ENCODE measurements at places on chromosomes 13 and 19.

- no peak for DNase-seq
Observed at GRCh38 chr19:46347985-46348384, 1.1 kb downstream of the PPP5C start.

- no peak for DNase-seq
Observed at GRCh38 chr19:42166316-42166715, 34.1 kb upstream of the POU2F2 start.

DNA sequence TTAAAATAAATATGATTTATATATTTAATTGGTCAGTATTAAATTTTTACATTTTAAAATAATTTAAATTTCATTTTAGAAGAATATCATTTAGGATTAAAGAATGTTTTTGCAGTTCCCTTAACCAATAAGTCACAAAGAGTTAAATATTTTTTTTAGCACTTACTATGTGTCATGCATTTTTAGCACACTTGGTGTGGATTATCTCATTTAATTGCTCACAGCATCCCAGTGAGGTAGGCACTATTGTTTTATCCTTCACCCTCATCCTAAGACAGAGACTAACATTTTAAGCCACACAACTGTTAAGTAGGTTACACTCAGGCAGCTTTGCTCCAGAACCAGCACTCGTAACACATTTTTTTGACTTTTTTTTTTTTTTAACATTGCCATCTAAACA lies 78.2 kb downstream of the URI1 start:
- DNase-seq: no peak

- no peak for DNase-seq
Observed at GRCh38 chr13:97423300-97424045, 10.5 kb upstream of the RAP2A start.

- no peak for DNase-seq
Observed at GRCh38 chr19:7304200-7304599, 10.0 kb upstream of the INSR start.

- no peak for DNase-seq
Observed at GRCh38 chr19:38793671-38794070, 4.7 kb downstream of the LGALS7B start.

DNA sequence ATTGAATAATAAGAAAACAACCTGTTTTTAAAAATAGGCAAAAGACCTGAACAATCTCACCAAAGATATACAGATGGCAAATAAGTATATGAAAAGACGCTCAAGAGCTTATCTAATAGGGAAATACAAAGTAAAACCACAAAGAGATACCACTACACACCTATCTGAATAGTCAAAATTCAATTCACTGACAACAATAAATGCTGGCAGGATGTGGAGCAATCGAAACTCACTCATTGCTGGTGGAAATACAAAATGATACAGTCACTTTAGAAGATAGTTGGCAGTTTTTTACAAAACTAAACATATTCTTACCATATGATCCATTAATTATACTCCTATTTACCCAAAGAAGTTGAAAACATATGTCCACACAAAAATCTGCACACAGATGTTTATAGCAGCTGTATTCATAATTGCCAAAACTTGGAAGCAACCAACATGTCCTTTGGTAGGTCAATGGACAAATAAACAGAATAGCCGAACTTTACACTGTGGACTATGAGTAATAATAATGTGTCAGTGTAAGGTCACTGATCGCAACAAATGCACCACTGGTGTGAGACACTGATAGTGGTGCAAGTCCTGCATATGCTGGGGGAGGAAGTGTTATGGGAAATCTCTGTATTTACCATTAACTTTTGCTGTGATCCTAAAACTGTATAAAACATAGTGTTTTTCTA lies 20.8 kb downstream of the ZC3H13 start:
- no peak for DNase-seq

DNA sequence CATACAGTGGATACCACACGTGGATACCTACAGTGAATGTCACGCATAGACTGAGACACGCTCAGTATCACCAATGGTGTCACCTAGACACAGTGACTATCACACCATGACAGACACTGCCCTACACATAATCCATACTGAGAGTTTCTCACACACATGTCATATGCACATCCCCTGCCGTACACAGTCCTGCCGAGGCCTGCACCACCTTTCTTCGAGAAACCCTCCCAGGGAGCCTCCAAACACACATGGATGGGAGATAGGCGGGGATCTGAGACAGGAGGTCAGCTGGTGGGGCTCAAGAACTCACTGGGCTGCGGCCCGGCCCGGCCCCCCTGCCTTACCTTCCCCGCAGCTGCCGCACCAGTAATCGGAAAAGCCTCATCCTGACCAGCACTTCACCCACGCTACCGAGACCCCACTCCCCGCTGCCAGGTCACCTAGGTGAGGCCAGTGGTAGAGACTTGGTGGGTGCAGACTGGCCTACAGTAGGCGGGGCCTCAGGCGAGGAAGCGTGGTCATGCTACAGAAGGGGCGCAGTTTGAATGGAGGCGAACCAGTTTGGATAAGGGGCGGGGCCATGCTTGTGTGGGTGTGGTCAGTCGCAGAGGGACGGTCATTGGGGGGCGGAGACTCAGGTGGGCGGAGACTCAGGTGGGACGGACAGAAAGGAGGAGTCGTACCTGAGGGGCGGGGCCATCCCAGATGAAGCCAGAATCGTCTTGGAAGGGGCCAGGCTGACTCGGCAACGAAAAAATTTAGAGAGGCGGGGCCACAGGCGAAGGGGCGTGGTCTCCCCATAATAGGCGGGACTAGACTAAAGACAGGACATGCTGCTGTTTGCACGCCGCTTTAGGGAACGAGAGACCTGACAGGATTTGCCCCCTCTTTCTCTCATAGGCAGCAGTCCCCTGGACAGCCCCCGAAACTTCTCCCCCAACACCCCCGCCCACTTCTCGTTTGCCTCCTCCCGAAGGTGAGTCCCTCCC lies 2.1 kb downstream of the MAST1 start:
- peak; percentile 23 for DNase-seq

DNA sequence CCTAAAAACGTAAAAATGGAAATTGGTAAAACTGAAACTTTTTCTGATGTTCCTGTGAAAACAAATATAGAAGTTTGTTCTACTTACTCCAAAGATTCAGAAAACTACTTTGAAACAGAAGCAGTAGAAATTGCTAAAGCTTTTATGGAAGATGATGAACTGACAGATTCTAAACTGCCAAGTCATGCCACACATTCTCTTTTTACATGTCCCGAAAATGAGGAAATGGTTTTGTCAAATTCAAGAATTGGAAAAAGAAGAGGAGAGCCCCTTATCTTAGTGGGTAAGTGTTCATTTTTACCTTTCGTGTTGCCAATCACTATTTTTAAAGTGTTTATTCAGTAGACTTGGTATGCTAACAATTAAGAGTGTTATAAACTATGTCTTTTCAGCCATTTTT lies 25.6 kb downstream of the BRCA2 start:
- no peak for DNase-seq

DNA sequence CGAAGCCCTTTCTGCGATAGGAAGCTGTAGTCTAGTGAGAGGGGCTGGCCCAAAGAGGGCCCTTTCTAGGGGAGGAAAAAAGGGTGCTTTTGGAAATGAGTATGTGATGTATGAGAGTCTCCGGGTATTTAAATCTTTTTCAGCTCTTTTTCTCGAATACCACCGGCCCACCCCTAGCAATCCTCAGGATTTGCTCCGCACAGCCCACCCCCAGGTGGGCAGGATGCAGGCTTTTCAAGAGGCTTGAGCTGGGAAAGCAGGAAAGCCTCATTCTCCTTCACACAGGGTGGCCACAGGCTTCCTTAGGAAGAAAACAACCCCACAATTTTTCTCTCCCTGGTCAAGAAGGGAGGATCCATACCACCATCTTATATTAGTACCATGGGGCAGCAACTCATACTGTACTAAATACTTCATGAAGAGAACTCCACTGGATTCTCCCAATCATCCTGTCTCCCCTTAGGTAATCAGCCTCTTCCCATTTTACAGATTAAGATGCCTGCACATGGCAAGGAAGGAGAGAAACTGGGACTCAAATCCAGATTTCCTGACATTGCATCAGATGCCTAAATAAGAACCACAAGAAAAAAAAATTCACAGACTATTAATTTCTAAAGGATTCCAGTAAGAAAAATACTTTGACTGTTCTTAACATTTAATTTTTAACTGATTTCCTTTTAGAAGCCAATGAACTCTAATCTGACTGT lies 84.4 kb downstream of the STK24 start:
- no peak for DNase-seq

- DNase-seq: no peak
Observed at GRCh38 chr13:66655847-66656454, 574.2 kb downstream of the PCDH9 start.

- no peak for DNase-seq
Observed at GRCh38 chr13:21344662-21345176, 114.4 kb downstream of the ZDHHC20 start.

DNA sequence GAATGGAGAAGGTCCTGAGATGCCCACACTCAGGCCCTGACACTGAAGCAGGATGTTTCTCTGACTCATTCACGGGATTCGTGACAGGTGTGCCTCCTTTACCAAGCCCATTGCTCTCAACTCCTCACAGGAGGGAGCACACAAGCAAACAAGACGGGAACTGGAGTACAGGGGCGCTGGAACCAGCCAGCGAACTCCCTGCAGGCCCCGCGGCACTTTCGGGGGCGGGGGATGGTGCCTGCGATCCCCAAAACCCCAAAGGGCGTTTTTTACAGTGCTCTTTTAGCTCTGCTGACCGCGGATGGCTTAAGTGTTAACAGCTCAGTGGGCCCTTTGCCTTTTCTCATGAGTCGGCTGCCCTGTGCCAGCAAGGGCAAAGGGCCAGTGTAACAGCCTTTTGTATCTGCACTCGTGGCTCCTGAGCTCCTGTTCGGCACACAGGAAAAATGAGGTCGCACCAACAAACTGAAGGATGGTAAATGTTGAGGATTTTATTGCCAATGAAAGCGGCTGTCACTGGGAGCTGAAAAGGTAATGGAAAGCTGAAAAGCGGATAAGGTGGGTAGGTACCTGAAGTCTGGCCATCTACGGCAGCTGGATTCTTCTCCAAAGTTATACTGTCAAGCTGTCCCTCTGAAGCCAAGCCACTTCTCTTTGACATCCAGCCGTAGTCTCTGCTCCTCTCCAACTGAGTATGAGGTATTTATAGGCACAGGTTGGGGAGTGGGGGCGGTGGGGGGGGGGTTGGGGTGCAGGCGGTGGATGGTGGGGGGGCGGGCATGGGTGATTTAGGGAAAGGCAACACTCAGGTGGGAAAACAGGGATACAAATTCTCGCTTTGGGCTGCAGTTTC lies 65.0 kb upstream of the TRPC4 start:
- no peak for DNase-seq

DNA sequence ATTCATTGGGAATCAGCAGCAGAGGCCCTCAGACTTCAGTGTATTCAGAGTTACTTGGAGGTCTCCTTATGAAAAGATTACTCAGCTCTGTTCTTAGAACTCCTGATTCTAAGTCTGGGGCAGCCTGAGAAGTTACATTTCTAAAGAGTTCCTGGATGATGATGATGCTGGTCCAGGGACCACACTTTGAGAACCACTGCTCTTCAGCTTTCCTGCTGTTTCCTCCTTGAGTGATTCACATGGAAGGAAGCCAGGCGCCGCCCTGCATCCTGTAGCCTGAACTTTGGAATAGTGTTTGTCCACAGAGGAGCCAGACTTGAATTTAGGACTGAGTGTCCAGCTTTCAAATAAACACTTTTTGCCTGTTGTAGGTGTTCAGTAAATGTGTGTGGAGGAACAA lies 2.9 kb downstream of the CEBPG start:
- DNase-seq: no peak

- no peak for DNase-seq
Observed at GRCh38 chr13:20567881-20568528, 1.0 kb downstream of the IFT88 start.

GRCh38 chr19:18502638-18503294 lies 19.1 kb downstream of the ELL start:
- no peak for DNase-seq

DNA sequence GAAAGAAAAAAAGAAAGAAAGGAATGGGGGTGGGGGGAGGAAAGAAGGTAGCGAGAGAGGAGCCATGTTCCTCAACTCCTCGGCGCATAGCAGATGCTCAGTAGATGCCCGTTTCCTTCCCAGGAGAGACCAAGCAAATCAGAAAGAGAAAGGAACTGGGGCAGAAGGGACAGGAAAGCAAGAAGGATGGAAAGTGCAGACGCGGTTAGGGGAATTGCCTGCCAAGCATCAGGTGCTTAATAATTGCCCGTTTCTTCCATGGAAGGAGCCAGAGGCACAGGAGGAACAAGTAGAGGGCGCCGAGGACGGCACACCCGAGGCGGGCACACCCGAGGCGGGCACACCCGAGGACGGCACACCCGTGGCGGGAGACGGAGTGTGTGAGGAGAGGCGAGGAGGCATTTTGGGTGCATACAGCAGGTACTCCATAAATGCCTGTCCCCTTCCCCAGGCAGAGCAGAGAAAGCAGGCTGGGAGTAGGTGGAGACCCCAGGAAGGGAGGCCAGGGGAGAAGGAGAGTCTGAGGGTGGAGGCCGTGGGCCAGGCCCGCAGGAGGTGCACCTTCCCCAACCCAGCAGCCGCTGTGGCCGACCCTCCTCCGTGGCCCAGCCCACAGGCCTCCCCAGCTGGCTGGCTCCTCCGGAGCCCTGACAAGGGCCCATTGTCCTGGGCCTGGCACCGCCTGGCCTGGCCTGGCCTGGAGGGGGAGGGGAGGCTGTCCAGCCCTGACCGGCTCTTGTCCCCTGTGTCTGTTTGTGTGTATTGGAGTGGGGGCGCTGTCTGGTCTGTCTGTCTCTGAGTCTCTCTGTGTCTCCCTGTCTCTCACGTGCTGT lies 14.6 kb downstream of the JOSD2 start:
- DNase-seq: no peak

GRCh38 chr13:50847501-50847900 lies 4.0 kb upstream of the DLEU7 start:
- no peak for DNase-seq

DNA sequence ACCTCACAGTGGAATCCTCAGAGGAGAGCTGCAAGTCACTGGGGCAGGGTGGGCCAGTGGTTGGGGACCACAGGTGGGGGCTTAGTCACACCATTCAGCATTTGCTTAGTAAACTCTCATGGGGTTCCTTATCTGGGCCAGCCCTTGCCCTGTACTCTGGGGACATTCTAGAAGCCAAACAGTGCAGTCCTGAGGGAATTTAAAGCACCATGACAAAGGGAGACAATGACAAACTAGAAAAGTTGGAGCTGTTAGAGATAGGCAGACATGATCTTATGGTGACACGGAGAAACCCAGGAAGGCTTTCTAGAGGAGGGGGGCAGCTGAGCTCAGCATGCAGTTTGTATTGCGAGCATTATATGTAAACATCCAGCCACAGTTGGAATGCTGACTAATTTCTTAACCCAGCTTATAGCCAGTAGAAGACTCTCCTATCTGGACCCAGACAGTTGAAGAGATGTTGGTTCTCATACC lies 87.6 kb downstream of the ZNF429 start:
- no peak for DNase-seq

DNA sequence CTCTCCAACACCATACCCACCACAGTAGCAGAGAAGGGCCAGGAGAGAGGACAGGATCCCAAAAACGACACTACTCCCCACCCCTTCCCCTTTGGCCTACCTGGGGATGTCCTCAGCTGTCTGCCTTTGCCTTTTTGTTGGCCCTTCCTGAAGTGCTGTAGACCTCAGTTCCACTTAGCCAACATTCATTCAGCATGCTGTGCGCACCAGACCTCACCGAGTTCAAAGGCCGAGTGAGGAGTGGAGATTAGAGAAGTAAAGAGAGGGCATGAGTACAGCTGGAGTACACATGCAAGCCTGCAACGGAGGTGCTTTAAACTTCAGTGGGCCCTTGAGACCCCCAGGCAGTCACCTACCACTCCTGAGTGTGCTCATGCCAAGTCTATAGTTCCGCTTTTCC lies 99.0 kb downstream of the TEX26 start:
- DNase-seq: no peak
